A549 treated with CpdA at 1 μM for 4 hours (cell line): ENCODE measurements at places on chromosomes 12 and 14. TPM values are rescaled to one million over a fixed set of nuclear protein-coding genes. Genes with fewer than 3 reads are reported as not detected.

IPO4 gene
- total RNA-seq, result 76.9 to 102 TPM (median 78.5 TPM) in 5 replicates

KRT83 gene
- 2.2 to 6.1 TPM (median 5.3 TPM) in 5 replicates for total RNA-seq

BHLHE41 gene
- total RNA-seq, result 0.57 to 2.4 TPM (median 0.97 TPM) in 5 replicates

AQP2 gene
- not detected in 5 replicates for total RNA-seq

TRIM9 gene
- total RNA-seq, result 7.0 to 10.9 TPM (median 9.0 TPM) in 5 replicates

COX8C gene
- total RNA-seq, result not detected in 5 replicates
